ENCODE measurements at places on chromosomes 1 and 21.

- peak; percentile 83 for DNase-seq
Measured at GRCh38 chr21:46368533-46369285, 44.8 kb downstream of the PCNT start.

- no peak for DNase-seq
Measured at GRCh38 chr1:33118274-33118673, 37.3 kb downstream of the AZIN2 start.

DNA sequence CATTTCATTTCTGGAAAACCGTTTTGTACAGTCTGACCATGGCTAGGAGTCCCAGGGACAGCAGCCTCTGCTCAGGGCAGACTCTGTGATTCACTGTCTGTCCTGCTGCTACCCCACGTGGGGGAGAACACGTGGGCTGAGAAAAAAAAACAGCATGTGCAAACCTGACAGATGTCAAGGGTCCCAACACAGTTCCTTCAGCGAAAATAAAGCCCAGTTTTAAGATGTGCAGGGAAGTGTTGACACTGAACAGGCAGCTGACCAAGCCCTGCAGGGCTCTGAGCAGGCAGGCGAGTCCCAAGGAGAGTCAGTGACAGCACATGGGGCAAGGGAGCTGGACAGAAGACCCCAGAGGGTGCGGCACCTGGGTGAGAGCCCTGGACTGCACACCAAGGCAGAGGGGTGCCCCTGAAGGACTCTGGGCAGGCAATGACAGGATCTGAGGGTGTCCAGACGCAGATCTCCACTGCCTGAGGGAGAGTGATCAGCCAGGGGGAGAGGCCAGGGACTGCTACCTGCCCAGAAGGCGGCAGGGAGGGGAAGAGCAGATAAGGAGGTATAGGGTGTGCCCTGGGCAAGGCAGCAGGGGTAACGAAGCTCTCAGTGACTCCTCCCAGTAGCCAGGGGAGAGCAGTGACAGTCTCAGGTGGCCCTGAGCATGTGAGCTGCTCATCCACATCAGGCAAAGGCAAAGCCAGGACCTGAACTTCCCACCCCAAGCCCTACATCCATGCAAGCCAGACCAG, 5.1 kb upstream of the SPATC1L start:
- no peak for DNase-seq

DNA sequence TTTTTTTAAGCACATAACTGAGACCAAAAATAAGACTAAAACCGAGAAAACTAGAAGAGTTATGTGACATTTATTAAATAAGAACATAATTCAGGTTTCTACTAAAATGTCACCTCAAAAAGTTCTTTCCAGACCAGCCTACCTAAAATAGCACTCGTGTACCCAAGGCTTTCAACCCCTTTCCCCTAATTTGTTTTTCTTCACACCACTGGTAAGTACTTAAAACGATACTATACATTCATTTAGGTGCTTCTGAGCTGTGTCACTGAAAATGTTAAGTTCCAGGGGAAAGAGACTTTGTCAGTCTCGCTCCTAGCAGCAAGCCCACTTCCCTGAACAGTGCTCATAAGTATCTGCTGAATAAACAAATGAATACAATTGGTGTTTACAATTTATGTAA, 6.8 kb downstream of the RRAGC start:
- no peak for DNase-seq

GRCh38 chr1:78854556-78854955, 152.0 kb downstream of the ADGRL4 start:
- DNase-seq = no peak

GRCh38 chr1:22332795-22333499, 118.7 kb upstream of the ZBTB40 start:
- DNase-seq = no peak

DNA sequence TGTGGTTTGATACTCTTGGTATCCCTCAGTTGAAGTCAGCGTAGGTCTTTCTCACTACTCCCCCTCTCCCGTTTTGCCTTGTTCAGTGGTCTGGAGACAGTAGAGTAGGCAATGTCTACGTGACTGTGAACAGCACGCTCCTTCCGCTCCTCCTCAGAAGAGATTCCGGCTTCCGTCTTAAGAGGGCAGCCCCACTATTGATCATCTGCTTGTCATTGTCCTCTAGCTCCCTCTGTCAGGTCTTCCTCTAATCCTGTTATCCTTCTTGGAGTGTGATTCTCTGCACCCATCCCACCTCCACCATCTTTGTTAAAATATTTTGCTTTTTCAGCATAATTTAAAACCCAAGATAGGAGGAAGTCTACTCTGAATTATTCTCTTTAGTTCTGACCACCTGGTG, 129.9 kb upstream of the KCNK2 start:
- DNase-seq = no peak

- DNase-seq = peak; percentile 83
Measured at GRCh38 chr21:39121600-39122355, 61.5 kb downstream of the PSMG1 start.

DNA sequence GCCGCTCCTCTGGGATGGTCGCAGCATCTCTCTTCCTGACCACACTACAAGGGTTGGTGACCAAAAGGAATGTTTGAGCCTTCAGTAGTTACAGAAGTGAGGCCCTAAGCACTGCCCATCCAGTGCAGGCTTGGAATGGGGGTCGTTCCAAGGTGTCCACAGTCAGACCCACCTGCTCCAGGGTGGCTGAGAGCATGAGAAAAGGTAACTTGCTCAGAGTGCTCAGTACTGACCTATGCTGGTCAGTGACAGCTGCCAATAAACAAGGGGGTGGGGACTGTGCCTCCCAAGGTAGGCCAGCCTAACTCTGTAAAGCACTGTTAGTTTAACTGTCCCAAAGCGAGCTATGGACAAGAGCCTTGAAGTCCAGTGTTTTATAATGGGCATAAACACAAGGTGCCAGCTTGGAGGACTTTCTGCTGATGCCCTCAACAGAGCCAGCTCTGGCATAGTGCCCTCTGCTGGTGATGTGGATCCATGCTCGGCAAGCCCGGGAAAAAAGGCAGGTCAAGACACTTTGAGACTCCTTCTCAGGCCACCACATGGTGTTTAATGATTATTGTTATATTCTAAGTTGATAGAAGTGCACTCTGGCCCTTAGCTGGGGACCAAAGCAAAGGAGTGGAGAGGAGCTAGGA, 78.1 kb upstream of the DNAH14 start:
- DNase-seq = peak; percentile 31

GRCh38 chr1:30912224-30912623, 3.7 kb upstream of the SDC3 start:
- no peak for DNase-seq

GRCh38 chr1:235289859-235290739, 37.9 kb downstream of the ARID4B start:
- DNase-seq = no peak

DNA sequence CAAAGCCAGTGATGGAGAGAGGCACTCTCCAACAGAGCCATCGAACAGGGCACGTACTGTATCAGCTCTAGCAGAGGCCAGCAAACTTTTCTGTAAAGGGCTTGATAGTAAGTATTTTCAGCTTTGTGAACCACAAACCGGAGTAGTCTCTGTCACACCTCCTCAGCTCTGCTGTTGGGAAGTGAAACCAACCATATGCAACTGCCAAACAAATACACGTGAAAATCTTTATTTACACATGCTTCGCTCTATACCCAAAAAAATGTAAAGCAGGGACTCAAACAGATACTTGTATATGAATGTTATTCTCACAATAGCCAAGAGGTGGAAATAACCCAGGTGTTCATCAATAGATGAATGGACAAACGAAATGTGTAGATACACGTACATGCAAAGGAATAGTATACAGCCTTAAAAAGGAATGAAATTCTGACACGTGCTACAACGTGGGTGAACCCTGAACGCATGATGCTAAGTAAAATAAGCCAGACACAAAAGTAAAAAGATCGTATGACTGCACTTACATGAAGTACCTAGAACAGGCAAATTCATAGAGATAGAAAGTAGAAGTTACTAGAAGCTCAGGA, 39.0 kb downstream of the SETD4 start:
- no peak for DNase-seq

DNA sequence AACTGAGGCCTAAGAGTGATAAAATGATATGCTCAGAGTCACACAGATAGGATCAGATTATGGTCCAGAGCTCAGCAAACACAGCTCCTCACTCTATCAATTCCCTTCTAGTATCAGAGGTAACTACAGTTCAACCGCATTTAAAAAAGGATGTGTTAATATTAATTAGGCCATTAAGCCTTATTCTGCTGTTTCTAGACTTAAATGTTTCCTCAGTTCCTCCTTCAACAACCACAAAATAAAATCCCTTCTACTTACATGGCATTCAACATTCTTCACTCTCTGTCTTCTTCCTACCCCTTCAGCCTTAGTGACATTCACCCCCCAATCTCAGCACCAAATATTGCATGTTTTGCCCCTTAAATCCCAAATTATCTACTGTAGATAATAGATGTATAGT, 254.9 kb downstream of the PLPP3 start:
- DNase-seq = no peak
